ENCODE measurements at places on chromosomes 6 and 20.

GRCh38 chr6:104286641-104287040 lies 573.1 kb downstream of the HACE1 start:
- no peak for DNase-seq

GRCh38 chr6:135535989-135536414 lies 38.5 kb upstream of the AHI1 start:
- DNase-seq: no peak

- peak; percentile 66 for DNase-seq
Measured at GRCh38 chr6:27188061-27188884, 59.2 kb upstream of the PRSS16 start.

- no peak for DNase-seq
Measured at GRCh38 chr20:25218492-25218891, 23.0 kb downstream of the ENTPD6 start.

DNA sequence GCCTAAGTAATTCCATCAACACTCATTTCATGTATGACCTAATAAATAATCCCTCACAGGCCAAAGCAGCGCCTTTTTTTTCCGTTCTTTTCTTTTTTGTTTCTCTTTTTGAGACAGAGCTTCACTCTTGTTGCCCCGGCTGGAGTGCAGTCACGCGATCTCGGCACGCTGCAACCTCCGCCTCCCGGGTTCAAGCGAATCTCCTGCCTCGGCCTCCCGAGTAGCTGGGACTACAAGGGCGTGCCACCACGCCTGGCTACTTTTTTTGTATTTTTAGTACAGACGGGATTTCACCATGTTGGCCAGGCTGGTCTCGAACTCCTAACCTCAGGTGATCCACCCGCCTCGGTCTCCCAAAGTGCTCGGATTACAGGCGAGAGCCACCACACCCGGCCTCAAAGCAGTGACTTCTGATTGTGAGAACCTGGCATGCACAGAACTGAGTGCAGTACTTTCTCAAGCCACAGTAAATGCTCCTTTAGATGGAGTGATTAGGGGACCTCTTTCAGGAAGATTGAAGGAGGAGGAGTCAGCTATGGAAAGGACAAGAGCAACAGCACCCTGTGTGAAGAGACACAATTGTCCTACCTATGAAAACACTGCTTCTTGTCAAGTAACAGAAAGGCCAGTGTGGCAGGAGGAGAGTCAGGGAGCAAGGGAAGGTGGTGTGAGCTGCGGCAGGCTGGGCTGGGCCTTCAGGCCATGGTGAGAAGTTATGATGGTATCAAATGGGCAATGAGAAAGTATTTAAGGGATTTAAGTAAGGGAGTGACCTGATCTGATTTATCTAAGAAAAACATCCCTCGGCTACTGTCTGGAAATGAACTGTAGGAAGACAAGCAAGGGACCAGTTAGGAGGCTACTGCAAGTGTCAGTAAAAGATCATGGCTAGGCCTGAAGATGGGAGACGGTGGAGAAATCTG lies 1.7 kb upstream of the SCAF8 start:
- DNase-seq: no peak

- no peak for DNase-seq
Measured at GRCh38 chr6:107936162-107936909, 21.7 kb downstream of the SEC63 start.
